Uterus (tissue), 4 donors: ENCODE measurements at places on chromosomes 2 and 18. TPM values are rescaled to one million over a fixed set of nuclear protein-coding genes. Genes with fewer than 3 reads are reported as not detected.

DSC2 gene
- 8.5 TPM for total RNA-seq

DSG1 gene
- 0.14 TPM for total RNA-seq

- no peak for DNase-seq
- H3K36me3 ChIP-seq, result no peaks in the 10 kb centered on the region
- H3K27ac ChIP-seq, result no peak overlapping the region
- no peak overlapping the region for H3K4me3 ChIP-seq
Measured at GRCh38 chr2:133940134-133940533, 313.7 kb upstream of the MGAT5 start.

GRCh38 chr18:61882296-61883004, 10.4 kb downstream of the RNF152 start:
- H3K4me3 ChIP-seq, result no peak overlapping the region
- no peaks in the 10 kb centered on the region for H3K27me3 ChIP-seq
- H3K27ac ChIP-seq, result no peak overlapping the region
- no peak for DNase-seq

- DNase-seq, result no peak
- H3K27ac ChIP-seq, result no peak overlapping the region
- no peaks in the 10 kb centered on the region for H3K4me1 ChIP-seq
- no peak overlapping the region for H3K4me3 ChIP-seq
- no peaks in the 10 kb centered on the region for H3K36me3 ChIP-seq
- no peaks in the 10 kb centered on the region for H3K27me3 ChIP-seq
Measured at GRCh38 chr2:174551697-174552096, 45.9 kb downstream of the WIPF1 start.

PCARE gene
- total RNA-seq, result not detected

CD8B2 gene
- total RNA-seq, result not detected

ZC3H6 gene
- total RNA-seq, result 41.0 TPM

HOXD9 gene
- total RNA-seq, result 70.8 TPM

SNRNP27 gene
- total RNA-seq, result 49.7 TPM

NAT8 gene
- total RNA-seq, result 0.62 TPM

GRCh38 chr2:122001441-122001874, 246.0 kb downstream of the TSN start:
- no peaks in the 10 kb centered on the region for H3K27me3 ChIP-seq
- H3K4me3 ChIP-seq, result no peak overlapping the region
- DNase-seq, result no peak
- no peaks in the 10 kb centered on the region for H3K36me3 ChIP-seq
- H3K4me1 ChIP-seq, result no peaks in the 10 kb centered on the region
- H3K27ac ChIP-seq, result no peak overlapping the region

DNA sequence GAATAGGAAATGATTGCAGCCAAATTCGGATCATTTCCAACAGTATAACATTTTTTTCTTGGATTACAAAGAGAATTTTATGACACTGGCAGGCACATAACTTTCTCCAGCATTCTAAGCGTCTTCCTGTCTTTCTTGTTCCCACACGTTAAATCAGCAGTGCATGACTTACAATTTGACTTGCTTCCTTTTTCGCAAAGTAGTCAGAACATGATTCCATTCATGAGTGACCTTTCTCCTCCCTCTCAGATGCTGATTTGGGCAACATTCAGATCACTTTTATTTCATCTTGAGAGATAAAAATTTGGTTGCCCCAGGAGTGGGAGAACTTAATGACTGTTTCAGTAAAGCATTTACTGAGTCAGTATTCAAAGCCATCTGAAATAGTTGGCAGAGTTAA, 858.7 kb upstream of the ACVR2A start:
- H3K4me3 ChIP-seq, result no peak overlapping the region
- no peaks in the 10 kb centered on the region for H3K4me1 ChIP-seq
- no peaks in the 10 kb centered on the region for H3K27me3 ChIP-seq
- H3K27ac ChIP-seq, result no peak overlapping the region
- no peaks in the 10 kb centered on the region for H3K36me3 ChIP-seq

ZFP36L2 gene
- 18.2 TPM for total RNA-seq

DNA sequence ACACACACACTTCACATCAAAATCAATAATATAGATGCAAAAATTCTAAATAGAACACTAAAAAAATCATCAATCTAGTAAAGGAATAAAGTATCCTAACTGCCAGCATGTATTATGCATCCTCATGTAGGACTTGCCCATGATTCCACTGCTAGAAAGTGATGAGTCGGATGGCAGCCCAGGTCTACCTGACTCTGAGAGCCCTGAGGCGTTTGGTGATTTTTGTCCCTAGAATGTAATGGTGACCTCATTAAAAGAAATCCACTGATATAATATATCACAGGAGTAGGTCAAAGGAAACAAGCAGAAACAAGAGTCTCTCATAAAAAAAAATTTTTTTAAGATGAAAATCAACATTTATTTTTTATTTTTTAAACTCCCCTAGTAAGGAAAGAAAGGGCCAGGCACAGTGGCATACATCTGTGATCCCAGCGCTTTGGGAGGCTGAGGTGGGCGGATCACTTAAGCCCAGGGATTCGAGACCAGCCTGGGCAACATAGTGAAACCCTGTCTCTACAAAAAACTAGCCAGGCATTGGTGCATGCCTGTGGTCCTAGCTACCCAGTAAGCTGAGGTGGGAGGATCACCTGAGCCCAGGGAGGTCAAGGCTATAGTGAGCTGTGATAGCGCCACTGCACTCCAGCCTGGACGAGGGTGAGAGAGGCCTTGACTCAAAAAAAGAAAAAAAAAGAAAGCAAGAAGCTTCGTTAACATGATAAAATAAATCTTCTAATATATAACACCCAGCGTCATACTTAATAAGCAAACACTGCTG, 24.4 kb upstream of the ACTG2 start:
- peak overlapping the region; percentile 84 for H3K27ac ChIP-seq
- H3K27me3 ChIP-seq, result no peaks in the 10 kb centered on the region
- no peak overlapping the region for H3K4me3 ChIP-seq
- no peaks in the 10 kb centered on the region for H3K36me3 ChIP-seq
- no peak for DNase-seq

RGPD4 gene
- 0.34 TPM for total RNA-seq

EIF2B4 gene
- total RNA-seq, result 7.9 TPM

KDM3A gene
- total RNA-seq, result 22.5 TPM

OTOS gene
- not detected for total RNA-seq

CLK1 gene
- total RNA-seq, result 209 TPM

MYL12B gene
- 236 TPM for total RNA-seq

SERPINB4 gene
- not detected for total RNA-seq

DNA sequence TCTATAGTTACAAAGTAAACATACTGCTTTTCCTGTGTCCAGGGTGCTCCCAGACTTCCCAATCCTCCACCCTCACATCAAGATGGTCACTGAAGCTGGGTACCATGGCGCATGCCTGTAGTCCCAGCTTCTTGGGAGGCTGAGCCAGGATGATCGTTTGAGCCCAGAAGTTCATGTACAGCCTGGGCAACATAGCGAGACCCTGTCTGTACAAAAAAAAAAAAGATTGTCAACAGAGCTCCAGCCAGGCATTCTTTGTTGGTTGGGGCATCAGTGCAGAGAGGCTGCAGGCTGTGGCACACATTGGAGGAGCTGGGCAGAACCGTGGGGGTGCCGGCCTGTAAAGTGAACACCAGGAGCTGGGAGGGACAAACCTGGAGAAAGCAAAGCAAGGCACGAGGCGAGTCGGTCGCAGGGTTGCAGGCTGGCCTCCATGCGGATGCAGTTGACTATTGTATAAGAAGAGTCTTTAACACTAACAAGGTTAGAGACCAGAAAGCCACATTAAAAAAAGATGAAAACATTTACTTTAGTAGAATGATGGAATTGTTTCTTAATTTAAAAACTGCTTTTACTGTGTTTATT, 51.8 kb downstream of the ACOXL start:
- no peak for DNase-seq
- H3K27ac ChIP-seq, result no peak overlapping the region
- no peaks in the 10 kb centered on the region for H3K36me3 ChIP-seq
- no peaks in the 10 kb centered on the region for H3K4me1 ChIP-seq

TRIM43 gene
- total RNA-seq, result not detected

DNA sequence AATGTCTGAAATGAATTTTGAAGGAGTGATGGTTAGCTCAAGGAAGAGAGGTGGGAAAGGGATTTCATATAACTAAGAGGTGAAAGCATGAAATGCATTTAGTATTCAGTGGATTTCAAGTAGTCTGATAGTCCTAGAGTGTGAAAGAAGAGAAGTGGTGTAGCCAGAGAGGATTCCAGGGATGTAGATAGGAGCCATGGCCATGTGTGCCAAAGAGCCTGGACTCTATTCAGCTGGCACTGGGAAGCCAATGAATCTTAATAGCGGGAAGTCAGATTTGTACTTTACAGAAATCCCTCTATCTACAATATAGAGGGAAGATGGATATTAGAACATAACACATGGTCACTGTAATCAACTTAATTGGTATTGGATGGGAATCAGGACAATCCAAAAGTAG, 8.3 kb upstream of the BOLL start:
- no peaks in the 10 kb centered on the region for H3K4me1 ChIP-seq
- no peak overlapping the region for H3K27ac ChIP-seq
- no peaks in the 10 kb centered on the region for H3K27me3 ChIP-seq
- DNase-seq, result no peak

DNA sequence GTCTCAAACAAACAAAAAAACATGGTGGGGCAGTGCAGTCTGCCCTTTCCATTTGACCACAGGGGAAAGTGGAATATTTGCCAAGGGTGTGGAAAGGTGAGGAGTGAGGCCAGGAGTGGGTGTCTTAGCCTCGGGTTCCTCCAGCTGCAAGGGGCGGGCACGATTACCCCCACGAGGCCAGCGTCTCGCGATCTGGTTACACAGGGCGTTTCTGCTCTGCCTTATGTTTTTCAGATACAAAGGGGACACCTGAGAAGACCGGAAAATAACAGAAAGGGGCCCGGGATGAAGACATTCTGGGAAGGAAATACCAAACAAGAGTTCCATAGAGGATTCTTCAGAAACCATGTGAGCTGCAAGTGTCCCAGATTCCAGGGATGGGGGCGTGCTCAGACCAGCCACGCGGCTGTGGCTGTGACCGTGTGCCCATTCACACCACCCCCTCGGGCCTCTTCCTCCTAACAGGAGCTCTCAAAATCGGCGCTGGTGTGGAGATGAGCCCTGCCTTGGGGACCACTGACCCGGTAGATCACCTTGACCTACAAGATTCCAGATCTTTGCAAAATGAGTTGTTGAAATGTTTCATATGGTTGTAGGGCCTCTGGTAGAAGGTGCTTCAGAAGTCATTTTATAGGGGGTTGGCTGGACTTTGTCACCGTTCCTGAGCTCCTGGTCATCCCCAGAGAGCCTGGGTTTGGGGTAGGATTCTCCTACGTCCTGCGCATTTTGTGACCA, 34.2 kb downstream of the FAM178B start:
- H3K27ac ChIP-seq, result peak overlapping the region; percentile 79
- DNase-seq, result peak; percentile 40
- peaks cover 30% of the 10 kb centered on the region for H3K4me1 ChIP-seq
- no peaks in the 10 kb centered on the region for H3K27me3 ChIP-seq
- H3K4me3 ChIP-seq, result no peak overlapping the region
- no peaks in the 10 kb centered on the region for H3K36me3 ChIP-seq

GRCh38 chr2:241109210-241110088, 7.4 kb upstream of the MTERF4 start:
- no peaks in the 10 kb centered on the region for H3K36me3 ChIP-seq
- DNase-seq, result no peak
- H3K27ac ChIP-seq, result no peak overlapping the region
- no peak overlapping the region for H3K4me3 ChIP-seq

MOB4 gene
- 39.5 TPM for total RNA-seq

DNA sequence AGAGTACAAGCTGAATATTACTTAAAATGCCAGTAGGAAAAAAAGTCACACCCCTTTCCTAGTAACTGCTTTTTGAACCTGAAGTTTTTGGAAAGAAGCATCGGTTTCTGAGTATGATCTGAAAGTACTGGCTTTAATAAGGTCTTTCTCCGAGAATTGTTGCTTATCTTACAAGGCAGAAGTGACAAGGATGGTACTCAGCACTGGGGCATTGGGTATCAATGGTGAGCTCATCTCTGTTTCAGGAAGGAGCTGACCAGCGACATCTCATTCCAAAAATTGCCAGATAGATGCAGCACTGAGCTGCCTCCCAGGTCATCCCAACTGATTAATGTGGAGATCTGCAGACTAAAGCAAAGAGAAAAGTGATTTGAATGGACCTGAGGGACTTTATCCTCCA, 85.4 kb downstream of the FMNL2 start:
- no peak overlapping the region for H3K27ac ChIP-seq
- no peaks in the 10 kb centered on the region for H3K36me3 ChIP-seq
- no peak overlapping the region for H3K4me3 ChIP-seq
- no peak for DNase-seq
- H3K27me3 ChIP-seq, result no peaks in the 10 kb centered on the region

MAPK4 gene
- total RNA-seq, result 0.26 TPM

ST8SIA3 gene
- not detected for total RNA-seq

BCL2 gene
- total RNA-seq, result 16.1 TPM

DNA sequence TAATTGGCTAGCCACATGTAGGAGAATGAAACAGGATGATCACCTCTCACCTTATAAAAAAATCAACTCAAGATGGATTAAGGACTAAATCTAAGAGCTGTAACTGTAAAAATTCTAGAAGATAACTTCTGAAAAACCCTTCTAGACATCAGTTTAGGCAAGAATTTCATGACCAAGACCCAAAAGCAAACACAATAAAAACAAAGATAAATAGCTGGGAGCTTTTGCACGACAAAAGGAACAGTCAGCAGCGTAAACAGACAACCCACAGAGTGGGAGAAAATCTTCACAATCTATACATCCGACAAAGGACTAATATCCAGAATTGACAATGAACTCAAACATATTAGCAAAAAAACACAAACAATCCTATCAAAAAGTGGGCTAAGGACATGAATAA, 316.3 kb downstream of the METTL4 start:
- no peaks in the 10 kb centered on the region for H3K27me3 ChIP-seq
- H3K36me3 ChIP-seq, result no peaks in the 10 kb centered on the region
- no peaks in the 10 kb centered on the region for H3K4me1 ChIP-seq
- no peak for DNase-seq

RNF25 gene
- 5.6 TPM for total RNA-seq

SNORC gene
- total RNA-seq, result not detected

GRCh38 chr2:224492531-224492930, 90.6 kb upstream of the FAM124B start:
- no peaks in the 10 kb centered on the region for H3K4me1 ChIP-seq
- no peak for DNase-seq
- no peaks in the 10 kb centered on the region for H3K36me3 ChIP-seq
- H3K4me3 ChIP-seq, result no peak overlapping the region
- no peak overlapping the region for H3K27ac ChIP-seq

GTF2A1L gene
- 86.8 TPM for total RNA-seq

- no peaks in the 10 kb centered on the region for H3K4me1 ChIP-seq
- H3K27me3 ChIP-seq, result no peaks in the 10 kb centered on the region
- no peak overlapping the region for H3K27ac ChIP-seq
- no peaks in the 10 kb centered on the region for H3K36me3 ChIP-seq
Measured at GRCh38 chr2:147045113-147045512, 799.7 kb upstream of the ACVR2A start.

GRCh38 chr2:120343433-120344105, 2.4 kb upstream of the INHBB start:
- H3K36me3 ChIP-seq, result no peaks in the 10 kb centered on the region
- peaks cover 20% of the 10 kb centered on the region for H3K27me3 ChIP-seq
- DNase-seq, result peak; percentile 71
- H3K4me3 ChIP-seq, result no peak overlapping the region

LAPTM4A gene
- total RNA-seq, result 263 TPM
